MCF 10A (cell line): ENCODE measurements at places on chromosomes 6 and 20. TPM values are rescaled to one million over a fixed set of nuclear protein-coding genes. Genes with fewer than 3 reads are reported as not detected.

DNA sequence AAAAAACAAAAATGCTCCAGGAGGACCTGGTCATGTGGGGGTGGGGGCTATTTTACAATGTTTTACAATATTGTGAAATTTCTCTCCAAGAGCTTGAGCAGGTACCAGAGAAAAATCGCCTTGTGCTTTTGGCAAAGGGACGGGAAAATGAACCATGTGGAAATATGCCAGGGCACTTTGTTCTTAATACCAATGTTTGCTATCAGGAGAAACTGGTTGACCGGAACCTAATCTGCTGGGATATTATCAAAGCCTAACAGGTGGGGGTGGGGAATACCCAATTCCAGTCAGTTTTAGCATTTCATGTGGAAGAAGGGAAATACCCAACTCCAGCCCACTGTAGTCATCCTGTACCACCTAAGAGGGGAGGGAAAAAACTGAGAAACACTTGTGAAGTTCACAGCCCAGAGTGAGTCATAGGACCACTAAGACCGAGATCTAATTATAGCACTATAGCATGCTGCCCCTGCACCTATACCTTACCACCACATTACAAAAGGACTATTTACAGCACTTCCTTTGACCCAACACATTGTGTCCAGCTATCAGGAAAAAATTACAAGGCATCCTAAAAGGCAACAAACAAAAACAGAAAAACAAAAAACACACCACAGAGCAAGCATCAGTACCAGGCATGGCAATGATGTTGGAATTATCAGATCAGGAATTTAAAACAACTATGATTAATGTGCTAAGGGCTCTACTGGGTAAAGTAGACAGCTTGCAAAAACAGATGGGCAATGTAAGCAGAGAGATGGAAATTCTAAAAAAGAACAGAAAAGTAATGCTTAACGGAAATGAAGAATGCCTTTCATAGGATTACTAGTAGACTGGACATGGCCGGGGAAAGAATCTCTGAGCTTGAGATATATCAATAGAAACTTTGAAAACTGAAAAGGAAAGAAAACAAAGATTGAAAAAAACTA, 84.1 kb upstream of the POPDC3 start:
- no peak for DNase-seq

- DNase-seq, result no peak
Observed at GRCh38 chr20:37463726-37464494, 57.1 kb upstream of the NNAT start.

GRCh38 chr6:123193298-123193697, 197.3 kb downstream of the CLVS2 start:
- DNase-seq, result no peak

GRCh38 chr6:150668900-150669302, 69.2 kb downstream of the PLEKHG1 start:
- DNase-seq, result no peak

DNA sequence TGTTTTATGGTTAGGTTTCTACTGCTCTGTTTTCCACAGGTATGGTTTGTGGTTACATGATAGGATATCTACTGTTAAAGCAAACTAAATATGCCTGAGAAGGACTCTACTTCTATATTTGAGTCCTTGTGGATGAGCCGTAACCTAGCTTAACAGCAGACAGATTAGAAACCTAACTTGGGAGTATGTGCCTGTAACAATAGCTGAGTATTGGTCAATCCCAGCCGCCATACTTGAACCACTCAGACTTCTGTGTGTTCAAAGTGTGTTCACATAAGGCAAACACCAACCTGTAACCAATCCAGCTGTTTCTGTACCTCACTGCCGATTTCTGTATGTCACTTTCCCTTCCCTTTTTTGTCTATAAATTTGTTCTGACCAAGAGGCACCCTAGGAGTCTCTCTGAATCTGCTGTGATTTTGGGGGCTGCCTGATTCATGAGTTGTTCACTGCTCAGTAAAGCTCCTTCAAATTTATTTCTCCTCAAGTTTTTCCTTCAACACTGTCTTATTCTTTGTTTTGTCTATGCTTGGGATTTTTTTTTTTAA, 37.1 kb downstream of the PHF3 start:
- no peak for DNase-seq

Gene SEMG1
- total RNA-seq, result not detected in 2 replicates
